GM23338 (cell line): ENCODE measurements at places on chromosomes 1 and 21. TPM values are rescaled to one million over a fixed set of nuclear protein-coding genes. Genes with fewer than 3 reads are reported as not detected.
A peak's percentile ranks its signal among the peaks of the same experiment; 100 is the strongest.

COL11A1 gene
- total RNA-seq: 12.5 and 19.2 TPM in 2 replicates

TFF1 gene
- not detected in 2 replicates for total RNA-seq

FBXO28 gene
- 38.8 and 45.2 TPM in 2 replicates for total RNA-seq

TMCC2 gene
- 9.9 and 11.8 TPM in 2 replicates for total RNA-seq

OR2T27 gene
- total RNA-seq: not detected in 2 replicates

PODN gene
- total RNA-seq: 0.24 and 1.0 TPM in 2 replicates

MROH9 gene
- total RNA-seq: not detected in 2 replicates

NECTIN4 gene
- not detected in 2 replicates for total RNA-seq

GRCh38 chr1:193799948-193800690 is 613.7 kb upstream of the B3GALT2 start:
- no peak for DNase-seq

DNA sequence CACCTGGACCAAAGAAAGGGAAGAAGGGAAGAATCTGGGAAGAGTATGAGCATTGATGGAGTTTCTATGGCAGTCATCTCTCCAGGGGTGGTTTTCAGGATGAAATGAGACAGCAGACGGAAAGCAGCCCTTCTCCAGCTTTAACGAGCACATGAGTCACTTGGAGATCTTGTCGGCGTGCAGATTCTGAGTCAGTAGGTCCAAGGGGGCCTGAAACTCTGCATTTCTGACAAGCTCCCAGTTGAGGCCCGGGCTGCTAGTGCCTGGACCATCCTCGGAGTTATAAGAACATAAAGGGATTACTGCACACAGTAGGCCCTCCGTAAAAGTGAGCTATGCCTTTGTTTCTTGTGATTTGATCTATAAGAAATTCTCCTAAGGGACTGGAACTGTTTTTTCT is 17.6 kb downstream of the HSPG2 start:
- DNase-seq: no peak

GRCh38 chr1:156359973-156360372 is 9.0 kb upstream of the RHBG start:
- DNase-seq: peak; percentile 86

- DNase-seq: no peak
Measured at GRCh38 chr1:61955261-61955660, 213.0 kb downstream of the PATJ start.

DNA sequence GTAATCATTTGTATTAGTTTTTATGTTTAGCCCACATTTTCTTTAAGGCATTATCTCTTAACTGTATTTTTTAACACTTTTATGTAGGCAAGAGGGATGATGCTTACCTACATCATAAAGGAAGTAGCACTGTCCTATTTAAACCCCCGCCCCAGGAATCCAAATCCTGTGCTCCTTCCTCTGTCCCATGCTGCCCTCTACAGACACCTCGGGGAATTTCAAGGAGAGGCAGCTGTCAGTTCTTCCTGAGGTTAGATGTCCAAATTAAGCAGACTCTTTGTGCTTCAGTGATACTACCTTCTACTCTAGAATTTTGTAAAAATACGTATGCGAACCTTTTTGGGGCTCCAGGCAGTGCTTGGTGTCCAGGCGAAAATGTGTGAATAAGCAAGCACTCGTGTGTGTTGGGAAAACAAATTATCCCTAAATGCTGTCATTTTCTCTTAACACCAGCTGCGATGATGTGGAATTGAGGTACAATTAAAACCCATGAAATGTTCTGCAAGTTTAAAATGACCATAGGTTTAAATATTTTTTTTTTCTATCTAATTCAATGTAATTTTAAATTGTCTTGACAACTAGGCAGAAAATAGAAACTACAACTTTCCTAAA is 19.2 kb downstream of the CRCT1 start:
- DNase-seq: peak; percentile 92

DNA sequence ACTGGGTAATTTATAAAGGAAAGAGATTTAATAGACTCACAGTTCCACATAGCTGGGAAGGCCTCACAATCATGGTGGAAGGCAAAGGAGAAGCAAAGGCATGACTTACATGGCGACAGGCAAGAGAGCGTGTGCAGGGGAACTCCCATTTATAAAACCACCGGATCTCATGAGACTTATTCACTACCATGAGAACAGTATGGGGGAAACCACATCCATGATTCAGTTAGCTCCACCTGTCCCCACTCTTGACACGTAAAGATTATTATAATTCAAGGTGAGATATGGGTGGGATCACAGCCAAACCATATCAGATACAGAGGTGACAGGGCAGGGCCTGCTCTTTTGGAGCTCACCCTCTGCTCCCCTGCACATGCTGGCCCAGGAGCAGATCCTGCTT is 31.4 kb upstream of the TMEM61 start:
- DNase-seq: no peak

DNA sequence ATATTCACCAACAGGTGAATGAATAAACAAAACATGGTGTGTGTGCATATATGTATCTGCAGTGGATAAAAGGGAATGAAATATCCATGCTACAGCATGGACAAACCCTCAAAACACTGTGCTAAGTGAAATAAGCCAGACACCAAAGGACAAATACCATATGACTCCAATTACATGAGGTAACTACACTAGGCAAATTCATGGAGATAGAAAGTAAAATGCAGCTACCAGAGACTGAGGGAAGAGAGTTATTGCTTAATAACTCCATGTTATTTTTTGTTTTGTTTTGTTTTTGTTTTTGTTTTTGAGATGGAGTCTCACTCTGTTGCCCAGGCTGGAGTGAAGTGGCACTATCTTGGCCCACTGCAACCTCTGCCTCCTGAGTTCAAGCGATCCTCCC is 2.4 kb downstream of the ITLN1 start:
- DNase-seq: no peak

DNA sequence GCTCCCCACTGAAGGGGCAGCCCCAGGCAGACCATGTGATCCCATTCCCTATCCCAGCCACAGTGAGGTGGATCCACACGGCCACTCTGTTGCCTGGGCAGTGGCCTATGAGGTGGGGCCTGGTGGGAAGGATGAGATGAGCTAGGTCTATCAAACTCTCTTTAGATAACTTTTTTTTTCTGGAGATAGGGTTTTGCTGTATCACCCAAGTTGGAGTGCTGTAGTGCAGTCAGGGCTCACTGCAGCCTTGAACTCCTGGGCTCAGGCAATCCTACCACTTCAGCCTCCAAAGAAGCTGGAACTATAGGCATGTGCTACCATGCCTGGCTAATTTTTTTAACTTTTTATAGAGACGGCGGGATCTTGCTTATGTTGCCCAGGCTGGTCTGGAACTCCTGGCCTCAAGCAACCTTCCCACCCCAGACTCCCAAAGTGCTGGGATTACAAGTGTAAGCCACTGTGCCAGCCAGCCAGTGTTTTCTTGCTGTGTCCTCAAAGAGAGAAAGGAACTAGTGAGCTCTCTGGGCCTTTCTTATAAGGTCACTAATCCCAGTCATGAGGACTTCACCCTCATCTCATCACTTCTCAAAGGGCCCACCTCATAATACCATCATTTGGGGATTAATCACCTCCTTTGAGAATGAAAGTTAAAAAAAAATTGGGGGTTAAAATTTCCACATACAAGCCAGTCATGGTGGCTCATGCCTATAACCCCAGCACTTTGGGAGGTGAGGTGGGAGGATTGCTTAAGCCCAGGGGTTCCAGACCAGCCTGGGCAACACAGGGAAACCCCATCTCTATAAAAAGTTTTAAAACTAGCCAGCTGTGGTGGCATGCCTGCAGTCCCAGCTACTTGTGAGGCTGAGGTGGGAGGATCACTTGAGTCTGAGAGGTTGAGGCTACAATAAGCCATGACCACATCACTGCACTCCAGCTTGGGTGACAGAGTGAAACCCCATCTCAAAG is 36.6 kb downstream of the H3-3A start:
- DNase-seq: no peak

DNA sequence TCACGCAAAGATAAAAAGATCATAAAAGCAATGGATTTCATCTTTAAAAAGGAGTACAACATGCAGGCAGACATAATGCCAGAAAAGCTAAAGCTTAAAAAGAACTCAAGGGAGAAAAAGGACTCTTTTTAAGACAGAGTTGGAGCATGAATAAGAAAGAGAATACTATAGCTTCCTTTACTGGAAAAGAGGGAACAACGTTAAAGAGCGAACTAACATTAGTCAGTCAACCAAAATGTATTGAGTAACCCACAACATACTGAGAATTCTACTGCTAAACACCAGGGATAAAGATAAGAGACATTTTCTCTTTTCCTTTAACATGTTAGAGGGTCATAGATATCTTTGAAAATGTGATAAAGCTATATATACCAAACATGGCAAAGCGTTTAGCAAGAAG is 182.0 kb downstream of the DUSP10 start:
- no peak for DNase-seq

DNA sequence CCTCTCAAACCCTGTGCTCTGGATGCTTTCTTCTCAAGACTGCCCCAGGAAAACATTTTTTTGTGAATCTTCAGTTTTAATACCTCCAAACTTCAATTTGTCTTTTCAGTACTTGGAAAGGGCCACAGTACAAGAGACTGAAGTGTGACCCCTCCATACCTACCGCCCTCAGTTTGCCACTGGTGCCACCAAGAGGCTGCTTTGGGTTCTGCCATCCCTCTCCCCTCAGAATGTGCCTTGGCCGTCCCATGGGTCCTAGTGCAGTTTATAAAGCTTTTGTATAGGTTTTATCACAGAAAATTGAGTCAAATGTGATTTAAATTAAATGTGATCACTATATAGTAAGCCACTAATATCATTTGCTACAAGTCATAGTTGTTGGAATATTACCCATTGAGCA is 60.8 kb upstream of the PGD start:
- peak; percentile 77 for DNase-seq

- no peak for DNase-seq
Measured at GRCh38 chr1:22636353-22636752, at the start of gene C1QA. C1QA (plus strand) TSS chr1:22636628; CDS start chr1:22637617, 989 bp downstream.

DNA sequence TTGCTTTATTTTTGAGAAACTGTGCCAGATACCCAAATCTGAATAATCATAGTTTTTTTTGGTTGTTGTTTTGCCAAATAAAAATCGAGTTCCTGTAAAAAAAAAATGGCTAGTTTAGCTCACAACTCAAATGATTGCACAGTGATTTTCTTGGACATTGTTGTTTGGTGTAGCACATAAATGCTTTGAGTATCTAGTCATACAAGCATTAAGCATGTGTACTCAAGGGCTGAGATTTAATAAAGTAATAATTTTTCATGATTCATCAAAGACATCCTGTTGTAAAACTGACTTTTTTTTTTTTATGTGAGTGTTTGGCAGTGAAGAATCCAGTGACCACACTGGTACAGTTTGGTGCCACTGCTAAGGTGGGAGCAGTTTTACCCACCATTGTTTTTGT is 18.8 kb downstream of the ITSN1 start:
- DNase-seq: no peak

DNA sequence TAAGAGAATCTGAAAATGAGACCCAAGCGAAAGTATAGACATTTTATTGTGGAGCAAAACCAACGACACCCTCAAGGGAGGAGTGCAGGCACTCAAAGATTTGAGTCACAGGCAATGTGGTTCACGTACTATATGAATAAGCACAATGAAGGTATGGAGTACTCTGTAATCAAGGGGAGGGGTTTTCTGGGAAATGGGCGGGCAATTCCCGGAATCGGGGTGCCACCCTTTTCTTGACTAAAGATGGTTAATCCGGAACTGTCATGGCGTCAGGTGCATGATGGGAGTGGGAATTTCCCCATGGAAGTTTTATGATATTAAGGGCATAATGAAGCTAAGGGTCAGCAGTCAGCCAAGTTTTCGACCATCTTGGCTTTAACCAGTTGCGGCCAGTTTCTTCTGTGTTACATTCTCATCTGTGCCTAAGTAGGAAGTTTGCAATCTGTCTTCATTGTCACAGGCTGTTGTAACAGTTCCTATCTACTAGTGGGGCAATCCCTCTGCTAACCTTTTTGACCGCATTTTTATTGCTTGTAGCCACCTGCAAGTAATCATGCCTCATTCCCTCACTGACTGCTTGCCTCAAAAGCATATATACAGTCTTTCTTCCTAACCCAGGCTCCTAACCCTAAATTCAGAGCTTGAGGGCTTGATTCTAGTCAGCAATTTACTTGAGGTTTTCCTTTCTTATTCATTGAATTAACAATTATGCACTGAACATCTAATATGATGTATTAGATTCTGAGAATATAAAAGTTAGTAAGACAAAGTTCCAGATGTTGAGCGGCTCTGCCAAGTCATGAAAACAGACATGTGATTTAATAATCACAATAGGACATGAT is 775 bp upstream of the AIM2 start:
- DNase-seq: no peak

DNA sequence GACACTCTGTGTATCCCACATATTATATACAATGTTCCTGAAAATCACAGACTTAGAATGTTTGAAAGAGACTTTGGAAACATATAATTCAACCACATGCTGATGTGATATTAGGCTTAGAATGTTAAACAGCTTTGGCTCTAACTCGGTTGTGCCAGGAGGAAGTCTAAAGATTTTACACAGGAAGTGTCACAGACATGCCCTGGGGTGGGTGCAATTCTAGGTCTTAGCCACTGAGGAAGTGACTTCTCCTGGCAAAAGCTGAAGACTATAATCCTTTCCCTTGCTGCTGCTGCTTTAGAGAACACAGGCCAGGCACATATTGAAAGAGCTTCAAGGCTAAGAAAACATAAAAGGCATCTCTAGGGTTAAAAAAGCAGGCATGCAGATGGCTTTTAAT is 51.0 kb downstream of the RPL5 start:
- DNase-seq: peak; percentile 8

DNA sequence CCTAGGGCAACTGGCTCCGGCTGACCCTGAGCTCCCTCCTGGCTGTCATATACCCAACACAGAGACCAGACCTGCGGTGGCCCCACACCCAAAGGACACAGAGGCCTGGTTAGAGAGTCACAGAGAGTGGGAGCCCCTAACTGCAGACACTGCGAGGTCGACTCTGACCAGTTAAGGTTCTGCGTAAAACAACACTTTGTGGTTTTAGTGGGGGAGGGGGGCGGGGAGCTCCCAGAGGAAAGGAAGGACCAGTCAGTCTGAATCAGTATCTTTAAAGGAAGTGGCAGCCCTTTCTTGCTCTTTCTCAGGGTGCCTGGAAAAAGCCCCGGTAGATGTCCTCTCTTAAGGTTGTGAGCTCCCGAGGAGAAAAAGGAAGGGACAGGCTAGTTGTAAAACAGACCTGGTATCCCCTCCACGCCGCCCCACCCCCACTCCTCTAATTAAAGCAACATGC is 2.4 kb downstream of the SSBP3 start:
- DNase-seq: peak; percentile 22
